Cerebellar cortex (tissue), 1 donor: ENCODE measurements at places on chromosomes 3 and 15.

DNA sequence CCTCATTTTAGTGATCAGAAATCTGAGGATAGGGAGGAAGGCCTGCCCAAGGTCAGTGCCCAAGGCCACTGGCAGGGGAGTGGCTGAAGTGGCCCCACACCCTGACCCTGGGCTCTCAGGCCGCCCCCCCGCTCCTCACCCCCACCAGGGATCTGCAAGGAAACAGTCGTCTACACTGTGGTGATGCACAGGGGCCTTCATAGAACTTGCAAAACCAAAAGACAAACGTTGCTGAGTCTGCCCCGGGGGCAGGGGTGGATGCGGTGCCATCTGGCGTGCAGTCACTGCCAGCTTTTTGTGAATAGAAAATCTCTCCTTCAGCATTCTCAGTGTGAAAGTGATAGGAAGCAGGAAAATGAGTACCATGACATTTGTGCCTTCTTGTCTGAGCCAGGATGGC is 41.3 kb downstream of the WHAMM start:
- peak; percentile 56 for DNase-seq

DNA sequence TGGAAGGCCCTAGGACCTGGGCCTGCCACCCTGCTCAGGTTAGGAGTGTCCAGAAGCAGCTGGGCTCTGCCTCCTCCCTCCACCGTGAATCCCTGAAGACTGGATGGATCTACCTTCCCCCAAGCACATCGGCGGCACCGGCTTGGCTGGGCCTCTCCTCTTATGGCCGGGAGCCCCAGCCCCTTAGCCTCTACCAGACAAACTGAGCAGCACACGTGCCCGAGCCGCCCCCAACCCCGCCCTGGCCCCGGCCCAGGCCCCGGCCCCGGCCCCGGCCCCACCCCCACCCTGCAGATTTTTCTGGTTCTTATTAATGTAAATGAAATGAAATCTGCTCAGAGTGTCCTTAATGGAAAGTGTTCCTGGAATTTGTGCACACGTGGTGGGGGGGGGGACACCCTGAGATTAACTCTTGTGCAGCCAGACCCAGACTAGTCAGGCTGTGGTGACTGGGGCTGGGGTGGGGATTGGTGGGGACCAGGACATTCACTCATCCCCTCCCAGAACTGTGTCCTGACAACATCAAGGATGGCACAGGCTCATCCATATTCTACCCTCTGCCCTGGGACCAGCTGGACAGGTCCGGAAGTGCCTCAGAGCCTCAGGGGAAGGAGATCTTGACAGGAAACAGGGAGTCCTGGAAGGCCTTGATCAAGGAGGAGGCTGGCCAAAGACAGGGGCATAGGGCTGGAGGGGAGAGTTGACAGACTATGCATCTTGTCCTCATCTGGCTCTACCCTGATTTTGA is 30.9 kb upstream of the SEMA3F start:
- no peak for DNase-seq

DNA sequence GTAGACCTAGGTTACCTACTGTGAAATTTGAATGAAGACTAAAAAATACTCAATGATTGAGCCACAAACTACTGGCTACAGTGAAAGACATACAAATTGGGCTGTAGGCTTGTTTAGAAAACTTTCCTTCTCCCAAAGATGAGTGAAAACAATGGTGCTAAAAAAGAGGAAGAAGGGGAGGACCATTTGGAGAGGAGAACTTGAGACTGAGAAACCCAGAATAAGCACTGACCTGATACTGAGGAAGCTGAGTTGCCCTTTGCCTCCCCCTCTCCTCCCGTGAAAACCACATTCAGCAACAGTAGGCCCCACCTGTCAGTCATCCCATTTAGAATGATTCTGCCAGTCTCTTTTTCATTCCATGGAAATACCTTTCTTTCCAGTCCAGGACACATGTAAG is 484.0 kb upstream of the TGFBR2 start:
- no peak for DNase-seq

- no peak for DNase-seq
Measured at GRCh38 chr3:120057626-120058025, 36.6 kb downstream of the GSK3B start.

GRCh38 chr15:81293728-81294515 is 30.0 kb downstream of the STARD5 start:
- no peak for DNase-seq

- no peak for DNase-seq
Measured at GRCh38 chr3:33773637-33774036, 24.8 kb upstream of the PDCD6IP start.

GRCh38 chr15:74692327-74692726 is 3.5 kb downstream of the EDC3 start:
- no peak for DNase-seq

DNA sequence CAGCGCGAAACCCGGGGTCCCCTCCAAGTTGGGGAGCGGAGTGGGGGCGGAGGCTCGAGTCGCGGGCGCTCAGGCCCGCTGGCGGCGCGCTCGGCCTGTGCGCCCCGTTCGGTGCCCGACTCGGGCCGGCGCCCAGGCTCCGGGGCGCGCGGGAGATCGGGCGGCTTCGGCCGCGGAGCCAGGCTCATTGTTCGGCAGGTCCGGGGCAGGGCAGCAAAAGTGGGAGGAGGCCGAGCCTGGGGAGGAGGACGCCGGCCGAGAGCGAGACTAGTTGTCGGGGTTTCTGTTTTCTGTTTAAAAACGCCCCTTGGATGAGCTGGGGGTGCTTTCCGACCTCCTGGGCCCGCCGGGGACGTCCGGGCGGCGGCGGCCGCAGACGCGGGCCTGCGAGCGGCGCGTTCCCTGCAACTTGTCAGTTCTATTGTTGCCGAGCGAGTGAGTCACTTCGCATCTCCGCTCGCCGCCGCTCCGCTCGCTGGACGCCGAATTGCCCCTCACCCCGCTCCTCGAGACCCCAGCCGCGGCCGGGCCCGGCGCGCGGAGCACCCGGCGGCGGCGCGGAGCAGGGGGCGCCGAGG is 676 bp downstream of the TCF12 start:
- DNase-seq: peak; percentile 30

GRCh38 chr3:103470498-103470897 is 1035.7 kb downstream of the ZPLD1 start:
- no peak for DNase-seq

- no peak for DNase-seq
Measured at GRCh38 chr3:30356866-30357753, 249.3 kb upstream of the TGFBR2 start.

GRCh38 chr15:62533687-62534086 is 368.6 kb upstream of the C2CD4B start:
- peak; percentile 73 for DNase-seq

DNA sequence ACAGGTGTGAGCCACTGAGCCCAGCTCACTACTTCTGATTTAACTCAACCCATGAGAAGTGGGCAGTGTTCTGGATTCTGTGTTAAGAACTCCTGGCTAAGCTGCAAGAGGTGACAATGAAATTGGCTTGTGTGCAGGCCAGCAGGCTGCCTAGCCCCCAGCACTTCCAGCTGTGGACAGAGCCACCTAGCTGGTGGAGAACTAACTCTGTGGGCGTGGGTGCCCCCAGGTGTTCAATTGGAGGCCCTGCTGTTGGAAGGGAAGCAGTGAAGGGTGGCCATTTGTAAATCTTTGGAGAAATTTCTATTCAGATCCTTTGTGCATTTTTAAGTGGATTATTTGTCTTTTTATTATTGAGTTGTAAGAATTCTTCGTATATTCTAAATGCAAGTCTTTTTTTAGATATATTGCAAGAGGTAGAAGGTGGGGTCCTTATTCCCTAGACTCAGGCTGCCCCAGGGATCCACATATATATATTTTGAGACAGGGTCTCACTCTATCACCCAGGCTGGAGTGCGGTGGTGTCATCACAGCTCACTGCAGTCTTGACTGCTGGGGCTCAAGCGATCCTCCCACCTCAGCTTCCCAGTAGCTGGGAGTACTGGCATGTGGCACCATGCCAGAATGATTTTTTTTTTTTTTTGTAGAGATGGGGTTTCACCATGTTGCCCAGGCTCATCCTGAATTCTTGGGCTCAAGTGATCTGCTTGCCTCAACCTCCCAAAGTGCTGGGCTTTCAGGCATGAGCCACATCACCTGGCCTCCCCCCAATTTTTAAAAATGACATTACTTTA is 7.2 kb upstream of the SCAMP5 start:
- DNase-seq: peak; percentile 43

DNA sequence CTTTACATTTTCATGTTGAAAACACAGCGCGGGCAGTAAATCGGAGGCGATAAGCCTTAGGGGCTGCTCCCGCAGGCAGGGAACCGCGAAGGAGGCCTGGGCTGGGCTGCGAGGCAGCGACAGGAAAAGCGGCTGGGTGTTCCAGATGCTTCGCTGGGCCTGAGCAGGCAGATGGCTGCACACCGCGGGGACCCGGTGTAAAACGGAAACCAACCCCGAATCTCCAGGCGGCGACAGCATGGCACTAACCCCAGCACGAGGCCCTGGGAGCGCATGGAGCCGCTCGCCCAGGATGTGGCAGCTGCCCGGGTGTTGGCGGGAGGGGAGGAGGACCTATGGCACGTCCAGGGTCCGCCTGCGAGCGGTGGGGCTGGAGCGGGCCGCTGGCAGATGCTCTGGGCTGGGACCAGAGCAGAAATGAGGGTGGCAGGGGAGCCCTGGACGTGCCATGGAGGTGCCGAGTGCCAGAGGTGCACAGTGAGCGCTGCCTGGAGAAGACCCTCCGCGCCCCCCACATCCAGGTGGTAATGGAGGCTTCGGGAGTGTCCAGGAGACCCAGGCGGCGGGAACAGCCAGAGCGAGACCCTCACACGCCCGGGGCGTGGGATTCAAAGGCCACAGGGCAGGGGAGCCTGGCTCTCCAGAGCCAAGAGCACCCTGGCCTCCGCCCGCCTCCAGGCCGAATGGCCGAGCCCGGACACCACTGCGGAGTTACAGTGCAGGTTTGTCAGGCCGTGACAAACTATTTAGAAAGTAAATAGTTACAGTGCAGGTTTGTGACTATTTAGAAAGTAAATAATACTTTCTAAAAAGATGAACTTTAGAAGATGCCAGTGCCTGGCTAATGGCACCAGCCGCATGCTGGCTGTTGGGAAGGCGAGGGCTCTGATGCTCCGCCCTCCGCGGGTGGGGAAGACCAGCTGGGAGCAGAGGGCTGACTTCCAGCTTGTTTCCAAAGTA is 293.6 kb downstream of the OCA2 start:
- DNase-seq: no peak

DNA sequence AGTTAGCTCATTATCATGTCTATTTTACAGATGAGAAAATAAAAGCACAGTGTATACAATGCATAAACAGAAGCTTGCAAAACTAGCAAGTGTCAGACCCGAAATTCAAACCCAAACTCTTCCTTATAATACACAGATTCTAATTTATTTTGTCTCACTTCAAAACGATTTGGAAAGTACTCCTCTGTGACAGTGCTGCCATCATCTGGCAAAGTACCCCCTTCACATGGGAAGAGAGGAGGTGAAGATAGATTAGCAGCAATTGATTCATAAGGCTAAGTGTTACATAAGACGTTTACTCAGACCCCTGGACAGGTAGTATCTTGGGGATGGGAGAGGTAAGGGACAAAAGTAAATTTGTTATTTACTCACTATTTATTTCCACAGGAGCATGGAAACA is 744.0 kb upstream of the SGO1 start:
- no peak for DNase-seq

DNA sequence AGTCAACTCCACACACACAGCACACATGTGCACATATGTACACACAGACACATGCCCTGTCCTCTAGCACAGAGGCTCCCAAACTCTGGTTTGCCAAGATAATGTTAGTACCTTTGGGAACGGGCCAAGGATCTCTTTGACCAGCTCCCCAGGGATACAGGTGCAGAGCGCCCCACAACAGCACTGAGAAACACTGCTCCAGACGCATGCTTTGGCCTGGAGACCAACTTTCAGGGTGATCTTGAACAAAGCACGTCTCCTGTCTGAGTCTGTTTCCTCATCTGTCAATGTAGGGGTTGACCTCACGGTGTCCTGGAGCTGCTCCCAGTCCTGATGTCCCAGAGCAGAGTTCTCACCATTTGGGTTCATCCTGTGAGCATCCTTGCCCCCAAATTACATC is 15.9 kb upstream of the SKOR1 start:
- no peak for DNase-seq

DNA sequence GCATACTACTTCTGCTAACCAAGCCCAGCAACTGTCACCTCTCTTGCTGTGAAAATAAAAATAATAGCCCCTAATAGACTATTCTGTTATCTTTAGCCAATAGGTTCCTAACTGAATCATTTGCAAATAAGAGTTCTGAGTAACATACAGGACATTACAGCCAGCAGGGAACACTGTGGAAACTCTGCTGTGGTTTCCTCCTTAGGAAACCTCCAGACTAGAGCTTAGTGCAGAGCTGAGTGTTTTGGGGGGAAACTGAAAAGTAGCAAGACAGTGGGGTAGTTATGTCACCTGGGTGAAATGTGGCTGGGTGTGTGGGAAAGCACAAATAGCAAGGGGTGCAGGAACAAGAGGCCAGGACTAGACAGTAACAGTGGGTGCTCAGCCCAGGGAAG is 32.4 kb downstream of the DZIP1L start:
- no peak for DNase-seq

DNA sequence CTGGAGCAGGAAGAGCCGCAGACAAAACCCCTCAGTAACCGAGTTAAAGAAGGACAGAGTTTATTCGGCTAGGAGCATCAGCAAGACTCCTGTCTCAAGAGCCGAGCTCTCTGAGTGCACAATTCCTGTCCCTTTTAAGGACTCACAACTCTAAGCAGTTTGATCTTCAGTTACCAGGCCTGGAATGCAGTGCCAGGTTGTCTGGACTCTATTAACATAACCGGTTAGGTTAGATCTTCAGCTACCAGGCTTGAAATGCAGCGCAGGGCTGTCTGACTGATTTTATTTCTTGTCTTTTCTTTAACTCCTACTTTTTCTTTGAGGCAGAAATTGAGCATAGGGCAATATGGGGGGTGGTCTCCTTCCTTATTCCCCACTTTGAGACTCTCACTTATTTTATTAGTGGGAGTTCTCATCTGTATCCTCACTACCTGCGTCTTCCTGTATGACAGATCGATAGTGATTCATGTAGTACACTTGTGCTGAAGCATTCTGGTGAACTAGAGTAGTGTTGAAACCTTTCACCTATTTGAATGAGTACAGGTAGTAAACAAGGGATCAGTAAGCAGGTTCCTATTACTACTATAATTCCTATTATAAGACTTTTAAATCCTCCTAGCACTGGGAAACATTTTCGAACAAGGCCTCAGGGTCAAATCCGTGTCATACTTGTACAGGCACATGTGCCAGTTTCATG is 325.0 kb downstream of the CGGBP1 start:
- no peak for DNase-seq

GRCh38 chr15:78088773-78089080 is 3.6 kb upstream of the SH2D7 start:
- DNase-seq: no peak

GRCh38 chr3:126960604-126960995 is 22.3 kb upstream of the PLXNA1 start:
- peak; percentile 41 for DNase-seq

GRCh38 chr3:142615171-142615570 is 19.0 kb downstream of the PLS1 start:
- no peak for DNase-seq

- DNase-seq: no peak
Measured at GRCh38 chr3:46561511-46561910, 4.6 kb downstream of the LRRC2 start.
